Bladder microvascular endothelial cell (primary cell): ENCODE measurements at places on chromosomes 12 and 14. TPM values are rescaled to one million over a fixed set of nuclear protein-coding genes. Genes with fewer than 3 reads are reported as not detected.

The PIP4K2C gene
- total RNA-seq = 3.4 and 14.0 TPM in 2 replicates

The CLEC4D gene
- not detected in 2 replicates for total RNA-seq

The TEX22 gene
- under 0.01 and 0.06 TPM in 2 replicates for total RNA-seq

The DIO2 gene
- total RNA-seq = under 0.01 and 0.19 TPM in 2 replicates

The CCDC197 gene
- total RNA-seq = not detected in 2 replicates

The RPS6KL1 gene
- total RNA-seq = 7.0 and 15.9 TPM in 2 replicates

The IPO4 gene
- 22.2 and 46.8 TPM in 2 replicates for total RNA-seq

The STON2 gene
- total RNA-seq = 0.49 and 59.4 TPM in 2 replicates

The SLC4A8 gene
- total RNA-seq = 0.97 and 2.1 TPM in 2 replicates

The KRT1 gene
- total RNA-seq = not detected in 2 replicates

The KRT78 gene
- not detected in 2 replicates for total RNA-seq

The INSM2 gene
- 0.06 TPM in 1 of 2 replicates, not detected in the other for total RNA-seq

The ADIPOR2 gene
- total RNA-seq = 55.0 and 59.9 TPM in 2 replicates

The VEZT gene
- total RNA-seq = 57.3 and 118 TPM in 2 replicates

The ACACB gene
- total RNA-seq = 2.5 and 3.6 TPM in 2 replicates

The MGP gene
- 35.1 and 54.2 TPM in 2 replicates for total RNA-seq

The PRB3 gene
- not detected in 2 replicates for total RNA-seq

The KLHL33 gene
- total RNA-seq = under 0.01 TPM in 2 replicates

The TSPAN11 gene
- total RNA-seq = 2.3 and 19.0 TPM in 2 replicates

The KANSL2 gene
- 34.0 and 55.1 TPM in 2 replicates for total RNA-seq

The SLC38A4 gene
- under 0.01 and 4.2 TPM in 2 replicates for total RNA-seq

The ESPL1 gene
- total RNA-seq = 8.7 and 9.4 TPM in 2 replicates

The DHH gene
- total RNA-seq = 0.65 and 1.1 TPM in 2 replicates

The LRTM2 gene
- not detected in 2 replicates for total RNA-seq

The PRH2 gene
- 0.19 TPM in 1 of 2 replicates, not detected in the other for total RNA-seq

The DPPA3 gene
- total RNA-seq = not detected in 2 replicates

The GPD1 gene
- total RNA-seq = not detected in 2 replicates

The ESRRB gene
- total RNA-seq = not detected in 2 replicates

The BTG1 gene
- 19.9 and 65.8 TPM in 2 replicates for total RNA-seq

The ZDHHC22 gene
- total RNA-seq = under 0.01 TPM in 1 of 2 replicates, not detected in the other

The PTPRO gene
- total RNA-seq = under 0.01 and 0.06 TPM in 2 replicates

The PZP gene
- total RNA-seq = 0.94 and 1.1 TPM in 2 replicates

The AJUBA gene
- total RNA-seq = 43.4 and 94.0 TPM in 2 replicates

The WNT1 gene
- not detected in 2 replicates for total RNA-seq

The CYP27B1 gene
- 0.31 and 0.32 TPM in 2 replicates for total RNA-seq

The GYS2 gene
- not detected in 2 replicates for total RNA-seq

The NID2 gene
- total RNA-seq = 16.4 and 23.5 TPM in 2 replicates

The KRT86 gene
- 0.16 TPM in 1 of 2 replicates, not detected in the other for total RNA-seq
